ENCODE measurements at places on chromosomes 11 and 22. TPM values are rescaled to one million over a fixed set of nuclear protein-coding genes. Genes with fewer than 3 reads are reported as not detected.

The IGF2 gene
- total RNA-seq: 9.2 TPM

The SLC5A1 gene
- total RNA-seq: not detected

The ILK gene
- total RNA-seq: 89.0 TPM

The OR10A2 gene
- total RNA-seq: not detected

The TPBGL gene
- total RNA-seq: 0.18 TPM

The CXCR5 gene
- 18.9 TPM for total RNA-seq

DNA sequence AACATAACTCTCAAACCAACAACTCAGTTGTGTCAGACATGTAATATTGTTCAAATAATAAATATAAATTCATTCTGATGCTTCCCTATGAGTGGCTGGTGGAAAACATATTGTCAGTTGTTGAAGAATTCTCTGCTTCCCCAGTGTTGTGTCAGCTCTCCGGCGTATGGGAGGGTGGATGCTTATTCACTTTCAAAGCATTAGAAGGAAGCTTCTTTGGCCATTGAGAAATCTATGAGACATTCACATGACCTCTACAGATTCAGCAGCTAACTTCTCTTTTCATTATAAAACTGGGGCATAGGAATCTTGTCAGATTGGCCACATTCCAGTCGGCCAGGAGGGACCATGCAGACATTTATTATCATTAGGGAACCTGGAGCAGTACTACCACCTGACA, 2.9 kb downstream of the OR51V1 start:
- H3K27ac ChIP-seq: no peak overlapping the region
- no peak for DNase-seq
- peaks cover 4% of the 10 kb centered on the region for H3K27me3 ChIP-seq
- no peaks in the 10 kb centered on the region for H3K4me1 ChIP-seq

- H3K27me3 ChIP-seq: peaks cover 67% of the 10 kb centered on the region
- peak overlapping the region; percentile 54 for H3K4me3 ChIP-seq
- peaks cover 27% of the 10 kb centered on the region for H3K4me1 ChIP-seq
- no peak overlapping the region for H3K27ac ChIP-seq
- DNase-seq: peak; percentile 85
Observed at GRCh38 chr11:14974515-14975251, 2.5 kb upstream of the CALCA start.

DNA sequence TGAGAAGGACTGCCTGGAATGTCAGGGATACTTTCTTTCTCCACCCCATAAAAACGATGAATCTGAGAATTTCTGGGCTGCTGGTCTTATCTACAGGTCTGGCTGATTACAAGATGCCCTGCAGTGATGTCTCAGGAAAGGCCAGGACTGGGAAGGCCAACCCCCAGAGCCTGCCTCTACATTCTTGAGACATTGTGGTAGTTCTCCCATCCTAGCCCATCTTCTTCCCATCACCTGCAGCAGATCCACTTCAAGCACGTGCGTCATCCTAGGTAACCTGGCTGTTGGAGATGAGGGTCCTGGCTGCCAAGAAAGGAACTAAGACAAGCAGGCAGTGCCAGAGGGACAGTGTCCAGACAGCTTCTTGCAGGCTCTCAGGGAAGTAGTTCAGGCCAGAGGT, 44.1 kb upstream of the E2F8 start:
- H3K27me3 ChIP-seq: peaks cover 5% of the 10 kb centered on the region
- no peak overlapping the region for H3K4me3 ChIP-seq
- no peaks in the 10 kb centered on the region for H3K36me3 ChIP-seq
- DNase-seq: no peak
- H3K27ac ChIP-seq: no peak overlapping the region
- no peaks in the 10 kb centered on the region for H3K4me1 ChIP-seq

- H3K4me1 ChIP-seq: no peaks in the 10 kb centered on the region
- no peak for DNase-seq
- peaks cover 15% of the 10 kb centered on the region for H3K27me3 ChIP-seq
- no peak overlapping the region for H3K27ac ChIP-seq
Observed at GRCh38 chr22:43707648-43708047, 104.5 kb downstream of the EFCAB6 start.

DNA sequence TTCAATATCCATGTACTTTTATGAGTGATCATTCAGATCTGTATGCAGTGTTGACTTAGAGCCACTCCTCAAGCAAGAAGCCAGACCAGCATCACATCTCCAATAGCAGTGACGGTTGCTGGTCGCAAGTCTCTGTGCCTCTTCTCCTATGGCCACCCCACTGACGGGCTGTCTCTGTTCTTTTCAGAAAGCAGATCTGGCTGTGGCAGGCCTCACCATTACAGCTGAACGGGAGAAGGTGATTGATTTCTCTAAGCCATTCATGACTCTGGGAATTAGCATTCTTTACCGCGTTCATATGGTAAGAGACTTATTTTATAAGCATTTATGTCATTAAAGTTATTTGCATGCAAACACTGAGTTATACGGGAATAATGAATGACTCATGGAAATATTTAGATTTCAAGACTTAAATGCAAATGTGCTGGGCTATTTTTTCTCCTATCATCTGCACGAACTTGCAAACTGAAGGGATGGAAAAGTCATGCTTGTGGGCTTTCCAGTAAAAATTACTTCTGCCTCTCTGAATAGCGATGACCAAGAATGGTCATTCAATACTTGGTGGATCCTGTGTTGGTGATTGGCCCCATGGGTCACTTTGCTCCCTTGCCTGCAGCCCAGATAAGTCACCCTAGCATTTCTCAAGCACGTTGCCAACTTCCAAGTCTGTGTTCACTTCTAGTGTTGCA, 83.6 kb upstream of the TBCEL start:
- DNase-seq: no peak
- no peak overlapping the region for H3K27ac ChIP-seq
- peaks cover 20% of the 10 kb centered on the region for H3K27me3 ChIP-seq
- H3K4me3 ChIP-seq: no peak overlapping the region
- peaks cover 1% of the 10 kb centered on the region for H3K36me3 ChIP-seq

- DNase-seq: no peak
- H3K27ac ChIP-seq: no peak overlapping the region
- H3K36me3 ChIP-seq: no peaks in the 10 kb centered on the region
- H3K4me3 ChIP-seq: no peak overlapping the region
- no peaks in the 10 kb centered on the region for H3K4me1 ChIP-seq
Observed at GRCh38 chr11:117483372-117483771, 155.7 kb downstream of the CEP164 start.

- H3K4me3 ChIP-seq: no peak overlapping the region
- H3K27ac ChIP-seq: peak overlapping the region; percentile 21
- H3K36me3 ChIP-seq: peaks cover 47% of the 10 kb centered on the region
- no peaks in the 10 kb centered on the region for H3K27me3 ChIP-seq
Observed at GRCh38 chr22:41674846-41675340, 13.8 kb downstream of the SNU13 start.

DNA sequence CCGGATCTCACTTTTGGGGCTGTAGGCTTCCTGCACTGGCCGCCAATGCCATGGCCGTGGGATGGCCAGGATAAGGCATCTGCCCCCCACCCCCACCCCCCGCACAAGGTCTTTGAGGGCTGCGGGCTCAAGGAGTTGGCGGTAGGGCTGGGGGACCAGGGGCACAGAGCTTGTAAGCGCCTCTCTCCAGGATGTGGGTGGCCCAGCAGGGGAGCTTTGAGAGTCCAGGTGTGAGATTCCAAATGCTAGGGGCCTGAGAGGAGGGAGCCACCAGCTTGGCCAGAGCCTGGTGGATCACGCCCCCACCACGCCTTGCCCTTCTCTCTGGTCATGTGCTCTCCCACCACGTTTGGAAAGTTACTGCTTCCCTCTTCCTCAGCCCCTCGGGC, 5.0 kb downstream of the CD81 start:
- DNase-seq: no peak
- H3K4me3 ChIP-seq: no peak overlapping the region
- peaks cover 61% of the 10 kb centered on the region for H3K4me1 ChIP-seq
- H3K27me3 ChIP-seq: no peaks in the 10 kb centered on the region
- no peak overlapping the region for H3K27ac ChIP-seq

GRCh38 chr11:101880222-101880621, 34.6 kb upstream of the CEP126 start:
- no peak for DNase-seq
- H3K4me3 ChIP-seq: no peak overlapping the region
- peaks cover 18% of the 10 kb centered on the region for H3K27me3 ChIP-seq
- no peaks in the 10 kb centered on the region for H3K36me3 ChIP-seq
- no peaks in the 10 kb centered on the region for H3K4me1 ChIP-seq

GRCh38 chr11:64044730-64045393, 9.1 kb downstream of the FLRT1 start:
- no peaks in the 10 kb centered on the region for H3K36me3 ChIP-seq
- H3K4me3 ChIP-seq: no peak overlapping the region
- DNase-seq: no peak
- H3K27me3 ChIP-seq: peaks cover 4% of the 10 kb centered on the region
- H3K4me1 ChIP-seq: no peaks in the 10 kb centered on the region
- H3K27ac ChIP-seq: no peak overlapping the region

Measured in activated CD4-positive, alpha-beta T cell treated with anti-CD3 and anti-CD28 coated beads for 36 hours (primary cell).